ENCODE measurements at places on chromosomes 16 and 17.

DNA sequence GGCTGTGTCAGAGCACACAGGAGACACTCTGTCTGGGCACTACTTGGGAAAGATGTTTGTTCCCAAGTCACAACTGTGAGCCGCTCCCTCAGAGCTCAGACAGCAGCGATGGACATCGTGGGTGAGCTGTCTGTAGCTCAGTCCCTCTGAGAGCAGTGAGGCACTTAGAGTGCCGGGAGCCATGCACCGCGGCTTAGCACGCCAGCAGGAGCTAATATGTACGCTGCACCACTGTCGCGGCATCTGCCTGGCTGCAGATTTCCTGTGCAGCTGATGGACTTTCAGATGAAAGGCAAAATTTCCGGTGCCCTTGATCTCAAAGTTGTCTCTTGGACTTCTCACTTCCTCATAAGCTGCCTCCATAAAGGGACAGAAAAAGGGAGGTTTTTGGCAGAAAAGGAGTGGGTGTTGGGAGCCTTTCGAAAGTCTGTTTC, 92.8 kb upstream of the ZNF469 start:
- DNase-seq, result no peak

DNA sequence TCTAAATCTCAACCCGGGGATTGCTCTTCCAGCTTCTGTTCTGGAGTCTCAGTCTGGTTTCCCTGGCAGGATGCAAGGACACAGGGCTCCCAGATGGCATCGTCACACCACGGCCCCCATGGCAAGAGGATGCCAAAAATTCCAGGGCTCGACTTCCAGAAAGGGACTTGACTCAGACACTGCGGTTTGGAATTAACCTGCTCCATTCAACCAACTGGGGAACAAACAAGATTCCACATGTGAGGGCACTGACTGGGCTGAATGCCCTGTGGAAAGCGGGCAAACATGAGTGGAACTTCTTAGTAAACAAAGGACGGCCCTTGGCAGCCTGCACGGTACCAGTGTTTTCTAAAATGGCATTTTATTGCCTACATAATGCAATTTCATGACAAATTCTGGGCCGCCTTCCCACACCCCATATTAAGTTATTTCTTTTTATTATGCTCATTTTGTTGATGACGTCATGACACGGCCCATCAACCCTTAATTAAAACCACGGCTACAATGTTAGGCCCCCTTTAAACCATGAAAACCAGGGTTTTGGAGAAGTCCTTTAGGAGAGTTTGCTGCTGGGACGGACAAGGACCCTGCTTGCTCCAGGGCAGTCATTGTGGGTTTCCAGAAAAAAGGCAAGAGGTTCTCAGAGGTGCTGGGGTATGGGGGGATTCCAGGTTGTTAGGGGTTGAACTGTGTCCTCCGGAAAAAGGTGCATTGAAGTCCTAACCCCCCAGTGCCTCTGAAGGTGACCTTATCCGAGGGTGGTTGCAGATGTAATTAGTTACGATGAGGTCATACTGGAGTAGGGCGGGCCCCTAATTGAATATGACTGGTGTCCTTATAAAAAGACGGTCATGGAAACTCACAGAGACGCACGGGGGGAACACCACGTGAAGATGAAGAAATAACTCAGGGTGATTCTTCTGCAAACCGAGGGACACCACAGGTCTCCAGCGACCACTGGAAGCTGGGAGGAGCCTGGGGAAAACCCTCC, 205.6 kb downstream of the FOXL1 start:
- DNase-seq, result no peak

- no peak for DNase-seq
Observed at GRCh38 chr17:29179232-29180033, 765 bp downstream of the MYO18A start.

GRCh38 chr17:2321399-2321798, 14.9 kb downstream of the TSR1 start:
- DNase-seq, result no peak

DNA sequence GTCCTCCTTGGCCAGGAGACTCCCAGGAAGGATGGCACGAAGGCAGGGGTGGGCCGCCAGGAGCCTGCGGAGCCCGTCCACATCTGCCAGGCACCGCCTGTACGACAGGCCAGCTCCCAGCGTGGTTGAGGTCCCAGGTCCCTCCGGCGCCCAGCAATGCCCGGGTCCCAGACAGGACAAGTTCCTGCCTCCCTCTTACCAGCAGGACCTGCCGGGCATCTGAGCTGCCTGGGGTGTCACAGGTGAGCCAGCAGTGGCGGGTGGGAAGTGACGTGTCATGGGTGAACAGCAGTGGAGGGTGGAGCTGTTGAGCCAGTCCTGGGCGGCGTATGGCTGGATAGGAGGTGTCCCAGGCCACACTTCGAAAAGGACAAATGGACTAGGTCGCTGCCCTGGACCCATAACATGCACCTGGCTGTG, 15.7 kb upstream of the BAHCC1 start:
- DNase-seq, result no peak

- DNase-seq, result no peak
Observed at GRCh38 chr16:87559945-87560344, 42.4 kb upstream of the JPH3 start.

GRCh38 chr17:64448665-64449512, at the start of gene MILR1:
TSS of gene MILR1 (plus strand) at chr17:64449115. CDS start at chr17:64449169, 54 bp downstream.
- DNase-seq, result peak; percentile 64

DNA sequence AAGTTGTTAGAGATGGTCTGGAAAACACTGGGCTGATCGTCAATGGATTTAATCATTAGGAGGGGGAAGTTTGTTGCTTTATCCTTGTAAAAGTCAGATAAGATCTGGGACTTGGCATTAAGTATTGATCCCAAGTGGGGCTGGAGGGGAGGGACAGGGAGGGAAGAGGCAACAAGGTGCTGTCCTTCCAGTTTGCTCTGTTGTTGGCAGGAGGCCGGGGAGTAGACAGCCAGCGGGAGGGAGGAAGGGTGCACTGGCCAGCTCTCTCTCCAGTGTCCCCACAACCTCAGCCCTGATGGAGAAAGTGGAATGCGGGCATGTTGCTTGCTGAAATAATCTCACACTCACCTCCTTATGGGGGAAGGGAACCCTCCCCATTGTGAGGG, 210.2 kb downstream of the CCDC182 start:
- no peak for DNase-seq

- no peak for DNase-seq
Observed at GRCh38 chr17:68421486-68421885, 35.8 kb downstream of the WIPI1 start.

DNA sequence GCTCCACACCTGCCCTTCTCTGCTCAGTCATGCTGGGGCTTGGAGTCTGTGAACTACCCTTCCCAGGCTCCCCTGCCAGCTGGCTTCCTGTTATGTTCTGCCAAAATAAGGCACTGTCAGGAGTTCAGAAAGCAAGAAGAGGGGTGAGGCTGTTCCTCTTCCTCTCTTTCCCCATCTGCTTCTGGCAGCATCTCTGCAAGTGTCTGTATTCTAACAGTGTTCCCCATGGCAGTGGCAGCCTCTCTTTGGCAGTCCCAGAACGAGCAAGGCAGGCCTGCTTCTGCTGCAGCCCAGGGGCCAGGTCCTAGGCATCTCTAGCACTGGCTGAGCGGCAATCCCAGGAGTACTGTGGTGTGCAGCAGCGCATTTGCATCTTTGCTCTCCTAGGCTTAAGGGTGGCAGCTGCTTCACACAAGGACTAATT, 219.1 kb downstream of the STX8 start:
- DNase-seq, result peak; percentile 59

DNA sequence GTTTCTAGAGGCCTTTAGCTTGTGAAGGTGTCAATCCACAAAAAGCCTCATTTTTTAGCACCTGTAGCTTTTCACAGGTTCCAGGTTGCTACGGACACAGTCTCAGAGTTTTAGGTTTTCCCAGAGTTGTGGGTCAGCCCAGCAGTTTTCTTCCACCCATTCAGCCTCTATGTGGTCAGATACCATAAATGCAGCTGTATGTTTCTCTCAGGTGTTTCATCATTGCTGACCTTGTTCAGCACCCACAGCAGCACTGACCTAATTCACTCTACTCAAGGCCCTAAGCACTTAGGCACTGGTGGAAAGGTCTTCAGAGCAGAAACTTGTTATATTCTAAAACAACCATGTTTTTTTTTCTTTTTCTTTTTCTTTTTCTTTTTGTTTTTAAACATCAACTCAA, 15.0 kb upstream of the SPACA3 start:
- DNase-seq, result no peak

DNA sequence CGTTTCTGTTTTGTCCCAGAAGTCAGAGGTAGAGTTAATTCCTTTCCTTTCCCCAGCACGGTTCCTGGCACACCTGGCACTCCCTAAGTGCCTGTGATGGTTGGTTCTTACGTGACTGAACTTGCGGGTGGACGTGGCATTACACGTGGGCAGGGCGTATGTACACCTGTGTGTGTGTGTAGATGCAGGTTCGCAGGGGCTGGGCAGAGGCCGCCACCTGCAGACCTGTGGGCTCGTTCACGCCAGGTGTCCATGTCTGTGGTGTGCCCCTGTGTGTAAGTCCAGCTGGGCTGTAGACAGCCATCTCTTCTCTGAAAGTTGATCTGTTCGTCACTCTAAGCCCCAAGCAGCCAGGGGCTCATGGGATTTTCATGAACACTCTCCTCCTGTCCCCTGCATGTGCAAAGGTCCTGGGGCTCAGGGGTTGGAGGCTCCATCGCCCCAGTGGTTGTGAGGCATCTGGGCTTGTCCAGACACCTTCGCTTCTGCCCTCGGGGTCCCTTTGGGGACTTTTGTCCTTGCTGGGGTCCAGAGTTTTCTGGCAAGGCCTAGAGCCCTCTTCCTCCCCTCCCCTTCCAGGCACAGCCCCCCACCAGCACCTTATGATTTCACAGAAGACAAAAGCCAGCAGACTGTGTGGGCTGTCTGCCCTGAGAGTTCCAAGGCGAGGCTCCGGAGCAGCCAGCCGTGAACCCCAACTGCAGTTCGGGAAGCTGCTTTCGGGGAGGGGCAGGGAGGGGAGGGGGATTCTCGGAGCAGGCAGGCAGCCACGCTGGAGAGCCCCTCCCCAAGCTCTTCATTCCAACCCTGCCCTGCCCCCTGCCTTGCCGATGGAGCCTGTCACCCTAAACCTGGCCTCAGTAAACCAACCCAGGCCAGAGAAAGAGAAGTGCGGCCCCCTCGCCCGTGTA, 5.4 kb upstream of the FSCN2 start:
- no peak for DNase-seq

DNA sequence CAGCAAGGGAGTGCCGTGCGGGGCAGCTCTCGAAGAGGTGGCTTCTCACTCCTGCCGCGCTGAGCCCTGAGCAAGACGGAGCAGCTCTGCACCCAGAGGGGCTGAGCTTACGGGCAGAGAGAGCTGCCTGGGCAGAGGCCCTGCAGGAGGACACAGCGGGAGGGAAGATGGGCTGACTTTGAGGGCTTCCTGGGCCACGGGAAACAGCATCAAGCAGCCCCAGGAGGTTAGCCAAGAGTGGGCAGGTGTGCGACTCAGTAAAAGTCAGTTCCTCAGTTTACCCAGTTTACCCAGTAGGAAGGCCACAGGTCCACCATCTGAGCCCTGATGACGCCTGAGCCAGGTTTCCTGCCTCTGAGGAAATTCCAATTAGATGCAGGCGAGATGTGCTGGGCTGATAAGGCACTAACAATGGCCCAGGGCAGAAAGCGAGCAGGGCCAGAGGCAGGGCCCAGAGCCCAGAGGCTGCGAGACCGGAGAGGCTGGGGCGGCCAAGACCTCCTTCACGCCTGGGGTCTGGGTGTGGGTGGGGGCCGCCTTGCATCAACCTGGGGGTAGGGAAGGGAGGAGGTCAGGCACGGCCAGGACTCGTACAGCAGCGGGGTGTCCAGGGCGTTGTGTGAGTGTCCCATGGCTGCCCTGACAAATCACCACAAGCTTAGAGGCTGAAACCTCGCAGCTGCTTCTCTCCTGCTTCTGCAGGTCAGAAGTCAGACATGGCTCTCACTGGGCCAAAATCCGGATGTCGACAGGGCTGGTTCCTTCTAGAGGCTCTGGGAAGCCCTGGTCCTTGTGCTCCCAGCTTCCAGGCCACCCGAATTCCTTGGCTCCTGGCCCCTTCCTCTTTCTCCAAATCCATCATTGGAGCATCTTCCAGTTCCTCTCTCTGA, 32.0 kb upstream of the CIBAR2 start:
- DNase-seq, result no peak
